ENCODE measurements at places on chromosomes 6 and 20.
A peak's percentile ranks its signal among the peaks of the same experiment; 100 is the strongest.

- DNase-seq, result no peak
These were observed 145.3 kb downstream of the TFAP2B start for GRCh38 chr6:50963952-50964351.

DNA sequence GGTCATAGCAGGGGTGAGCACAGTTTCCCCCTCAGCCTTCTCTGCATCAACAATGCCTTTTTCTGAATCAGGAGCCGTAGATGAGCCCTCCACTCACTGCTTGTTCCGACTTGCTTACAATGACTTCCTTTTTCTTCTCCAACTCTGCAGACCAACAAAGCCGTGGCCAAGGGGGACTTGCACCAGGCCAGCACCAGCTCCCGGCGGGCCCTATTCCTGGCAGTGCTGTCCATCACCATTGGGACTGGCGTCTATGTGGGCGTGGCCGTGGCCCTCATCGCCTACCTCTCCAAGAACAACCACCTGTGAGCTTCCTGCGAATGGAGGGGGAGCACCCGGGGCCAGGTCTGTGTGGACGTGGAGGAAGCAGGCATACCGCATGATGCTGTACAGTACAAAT, 195.8 kb downstream of the SYNDIG1 start:
- DNase-seq, result no peak

GRCh38 chr6:167846997-167847606, 20.4 kb downstream of the AFDN start:
- no peak for DNase-seq

DNA sequence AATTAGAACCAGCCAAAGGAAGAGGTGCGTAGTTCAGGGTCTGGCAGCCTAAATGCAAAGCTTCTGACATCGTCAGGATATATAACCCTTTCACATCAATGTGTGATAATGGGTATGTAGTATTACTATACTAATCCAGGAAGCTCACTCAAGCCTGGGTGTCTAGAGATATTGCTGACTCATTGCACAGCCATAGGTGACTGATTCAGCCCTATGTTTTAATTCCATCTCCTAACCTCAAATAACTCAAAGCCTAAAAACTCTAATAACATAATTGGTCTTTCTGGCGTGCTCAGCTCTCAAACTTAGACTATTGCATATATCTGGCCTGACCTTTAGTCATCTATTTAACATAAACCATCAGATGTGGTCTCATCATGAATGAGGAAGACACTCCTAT, 658.4 kb downstream of the TBC1D32 start:
- DNase-seq, result no peak

DNA sequence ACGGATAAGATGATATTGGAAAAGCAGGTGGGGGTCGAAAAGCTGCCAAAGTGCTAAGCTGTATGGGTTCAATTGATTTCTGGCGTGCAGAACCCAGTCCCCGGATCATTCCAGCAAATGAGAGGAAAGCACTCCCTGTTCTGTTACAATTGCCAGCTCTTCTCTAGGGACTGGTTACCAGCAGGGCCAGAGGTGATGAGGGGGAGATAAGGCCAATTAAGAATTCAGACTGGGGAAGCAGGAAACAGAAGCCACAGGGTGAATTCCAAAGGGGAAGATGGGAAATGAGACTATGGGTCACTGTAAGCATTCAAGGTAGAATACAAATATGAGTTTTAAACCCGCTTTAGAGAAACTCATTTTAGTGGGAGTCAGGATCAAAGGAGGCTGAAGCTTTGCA, 349.4 kb upstream of the MAP3K7 start:
- no peak for DNase-seq

DNA sequence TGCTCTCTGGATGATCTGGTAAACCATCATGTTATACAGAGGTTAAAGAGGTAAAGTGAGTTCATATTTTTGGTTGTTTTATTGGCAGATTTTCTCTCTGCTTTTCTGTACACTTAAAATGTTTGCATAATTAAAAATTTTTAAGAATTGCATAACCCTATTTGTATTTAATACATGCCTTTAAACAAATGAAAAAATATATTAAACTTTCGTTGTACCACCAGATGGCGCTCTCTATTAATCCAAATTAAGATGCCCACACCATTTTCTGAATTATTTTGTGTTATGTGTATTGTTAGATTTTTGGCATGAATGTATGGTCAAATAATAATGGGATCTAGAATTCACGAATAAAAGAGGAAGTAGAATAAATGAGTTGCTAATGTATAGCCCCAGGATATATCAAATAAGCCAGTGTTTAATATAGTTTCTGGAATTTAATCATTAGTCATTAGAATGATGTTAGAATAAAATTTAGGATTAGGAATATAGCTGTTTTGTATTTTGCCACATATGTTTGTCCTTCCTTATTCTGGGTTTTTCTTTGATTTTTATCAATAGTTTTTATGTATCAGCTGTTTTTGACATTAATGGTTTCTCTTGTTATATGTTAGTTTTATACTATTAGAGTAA, 38.9 kb downstream of the SMAP1 start:
- DNase-seq, result peak; percentile 48

DNA sequence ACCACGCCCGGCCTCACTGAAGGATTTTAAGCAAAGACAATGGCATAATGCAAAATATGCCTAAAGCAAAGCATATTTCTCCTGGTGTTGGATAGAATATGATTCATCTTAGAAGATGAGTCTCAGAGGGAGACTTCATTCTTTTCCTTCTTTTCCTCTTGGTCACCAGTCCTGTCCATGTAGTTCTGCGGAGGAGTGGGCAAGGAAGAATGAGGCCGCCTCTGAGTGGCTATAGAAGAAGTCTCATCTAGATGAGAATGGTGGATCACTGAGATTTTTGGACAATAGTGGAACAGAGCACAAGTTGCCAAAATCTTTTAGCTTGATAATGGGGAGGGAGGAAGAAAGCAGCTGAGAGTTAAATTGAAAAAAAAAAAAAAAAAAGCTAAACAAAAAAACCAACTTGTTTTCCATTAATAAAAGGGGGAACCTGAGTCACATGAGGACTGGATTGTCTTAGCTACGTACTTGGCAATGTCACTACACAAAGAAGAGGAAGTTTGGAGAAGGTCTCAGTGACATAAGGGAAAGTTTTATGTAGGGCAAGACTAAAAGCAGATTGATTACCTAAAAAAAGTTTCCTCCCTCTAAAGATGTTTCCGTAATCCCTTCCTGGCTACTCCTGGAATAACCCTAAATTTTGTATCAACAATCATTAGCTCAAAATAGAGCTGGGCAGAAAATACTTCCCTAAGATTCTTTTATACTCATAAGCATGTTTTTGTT, 6.0 kb downstream of the CD83 start:
- DNase-seq, result peak; percentile 71

- DNase-seq, result no peak
These were observed 382.8 kb downstream of the EPM2A start for GRCh38 chr6:145352382-145353080.

GRCh38 chr20:49762940-49763766, 49.5 kb upstream of the B4GALT5 start:
- no peak for DNase-seq

All from EL (cell line).